Amniotic stem cell (primary cell): ENCODE measurements at places on chromosomes 11 and 22.

- DNase-seq = no peak
Observed at GRCh38 chr11:45771193-45771565, 33.8 kb upstream of the SLC35C1 start.

- peak; percentile 2 for DNase-seq
Observed at GRCh38 chr11:22787551-22788162, 41.9 kb downstream of the SVIP start.

DNA sequence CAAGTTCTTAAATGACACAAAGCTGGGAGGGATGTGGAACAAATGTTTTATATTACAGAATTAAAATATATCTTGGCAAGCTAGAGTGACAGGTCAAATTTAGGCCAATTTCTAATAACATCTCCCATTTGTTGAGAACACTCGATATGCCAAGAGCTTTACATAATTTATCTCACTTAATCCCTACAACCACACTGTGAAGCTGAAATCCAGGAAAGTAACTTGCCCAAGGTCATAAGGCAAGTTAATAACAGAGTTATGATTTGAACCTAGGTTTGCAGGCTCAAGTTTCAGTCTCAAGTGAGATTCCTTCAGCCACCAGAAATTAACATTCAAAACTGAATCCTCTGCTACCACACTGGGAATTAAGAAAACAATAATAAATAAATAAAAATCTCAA is 38.3 kb downstream of the RAB30 start:
- DNase-seq = no peak

DNA sequence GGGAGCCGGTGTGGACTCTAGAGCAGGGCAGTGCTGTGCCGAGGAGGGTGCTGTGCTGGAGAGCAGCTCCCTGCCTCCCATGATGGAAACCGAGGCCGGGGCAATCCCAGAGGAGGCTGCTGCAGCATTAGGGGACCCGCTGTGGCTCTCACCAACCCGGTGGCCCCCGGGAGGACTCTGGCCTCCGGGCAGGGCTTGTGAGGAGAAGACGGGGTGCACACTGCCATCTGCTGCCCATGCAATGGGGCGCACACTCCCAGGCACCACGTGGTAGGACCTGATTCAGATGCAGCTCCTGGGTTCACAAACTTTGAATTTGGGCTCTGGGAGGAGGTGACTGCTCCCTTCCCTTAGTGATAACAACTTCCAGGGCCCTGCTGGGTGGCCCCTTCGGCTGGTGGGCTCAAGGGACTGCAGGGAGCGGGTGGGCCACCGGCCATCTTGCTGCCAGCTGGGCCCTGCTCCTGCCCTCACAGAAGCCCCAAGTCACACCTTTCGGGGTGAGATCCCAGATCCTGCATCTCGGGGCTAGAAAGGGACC is 93.8 kb upstream of the FGF3 start:
- no peak for DNase-seq

DNA sequence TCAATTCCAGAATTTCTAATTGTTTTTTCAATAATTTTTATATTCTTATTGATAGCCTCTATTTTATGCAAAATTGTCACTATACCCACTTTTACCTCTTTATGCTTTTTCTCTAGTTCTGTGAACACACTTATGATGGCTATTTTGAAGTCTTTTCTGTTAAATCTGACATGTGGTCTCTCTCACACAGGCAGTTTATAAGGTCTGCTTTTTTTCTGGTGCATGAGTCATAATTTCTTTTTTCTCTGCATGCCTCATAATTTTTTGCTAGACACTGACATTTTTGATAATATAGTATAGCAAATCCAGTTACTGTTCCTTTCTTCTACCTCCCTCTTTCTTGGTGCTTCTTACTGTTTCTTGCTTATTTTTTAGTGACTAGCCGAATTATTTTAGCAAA is 36.0 kb downstream of the ZBTB44 start:
- DNase-seq = no peak

GRCh38 chr11:115848080-115848479 is 343.9 kb upstream of the CADM1 start:
- DNase-seq = no peak

DNA sequence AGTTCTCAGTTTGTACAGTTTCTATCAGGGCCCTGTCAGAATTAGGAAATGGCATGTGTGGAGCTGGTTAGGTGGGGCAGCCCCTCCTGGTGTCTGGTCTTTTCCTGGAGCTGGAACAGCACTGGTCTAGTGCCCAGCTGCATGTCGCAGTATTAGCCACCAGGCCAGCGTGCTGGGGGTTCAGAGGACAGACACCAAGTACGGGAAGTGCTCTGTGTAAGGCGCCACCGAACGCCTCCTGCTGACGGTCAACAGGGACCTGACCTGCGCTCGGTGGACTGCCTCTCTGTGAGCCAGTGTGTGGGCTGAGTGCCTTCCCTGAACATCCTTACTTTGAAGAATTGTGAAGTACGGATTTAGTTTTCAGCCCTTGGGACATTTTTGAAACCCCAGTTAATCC is 33.9 kb downstream of the AP2A2 start:
- DNase-seq = no peak

GRCh38 chr11:127345819-127346459 is 345.4 kb upstream of the KIRREL3 start:
- DNase-seq = no peak

GRCh38 chr11:3808861-3809623 is 682 bp downstream of the PGAP2 start:
- DNase-seq = no peak

GRCh38 chr11:27004103-27004502 is 10.2 kb downstream of the FIBIN start:
- no peak for DNase-seq
